ENCODE measurements at places on chromosomes 3 and 15. TPM values are rescaled to one million over a fixed set of nuclear protein-coding genes. Genes with fewer than 3 reads are reported as not detected.

RTP1 gene
- not detected for polyA plus RNA-seq

HHLA2 gene
- 21.3 TPM for polyA plus RNA-seq

PLA2G4B gene
- polyA plus RNA-seq: 16.4 TPM

NSUN3 gene
- polyA plus RNA-seq: 14.6 TPM

CNTN3 gene
- polyA plus RNA-seq: 5.1 TPM

ANKRD34C gene
- polyA plus RNA-seq: 0.10 TPM

CDHR4 gene
- 0.28 TPM for polyA plus RNA-seq

PLA2G4F gene
- polyA plus RNA-seq: 25.0 TPM

AHSG gene
- 0.62 TPM for polyA plus RNA-seq

GOLGA6L4 gene
- 30.5 TPM for polyA plus RNA-seq

CKMT1B gene
- polyA plus RNA-seq: 3.4 TPM

GPR160 gene
- polyA plus RNA-seq: 26.2 TPM

PCYT1A gene
- polyA plus RNA-seq: 51.3 TPM

IL5RA gene
- polyA plus RNA-seq: 0.73 TPM

DNA sequence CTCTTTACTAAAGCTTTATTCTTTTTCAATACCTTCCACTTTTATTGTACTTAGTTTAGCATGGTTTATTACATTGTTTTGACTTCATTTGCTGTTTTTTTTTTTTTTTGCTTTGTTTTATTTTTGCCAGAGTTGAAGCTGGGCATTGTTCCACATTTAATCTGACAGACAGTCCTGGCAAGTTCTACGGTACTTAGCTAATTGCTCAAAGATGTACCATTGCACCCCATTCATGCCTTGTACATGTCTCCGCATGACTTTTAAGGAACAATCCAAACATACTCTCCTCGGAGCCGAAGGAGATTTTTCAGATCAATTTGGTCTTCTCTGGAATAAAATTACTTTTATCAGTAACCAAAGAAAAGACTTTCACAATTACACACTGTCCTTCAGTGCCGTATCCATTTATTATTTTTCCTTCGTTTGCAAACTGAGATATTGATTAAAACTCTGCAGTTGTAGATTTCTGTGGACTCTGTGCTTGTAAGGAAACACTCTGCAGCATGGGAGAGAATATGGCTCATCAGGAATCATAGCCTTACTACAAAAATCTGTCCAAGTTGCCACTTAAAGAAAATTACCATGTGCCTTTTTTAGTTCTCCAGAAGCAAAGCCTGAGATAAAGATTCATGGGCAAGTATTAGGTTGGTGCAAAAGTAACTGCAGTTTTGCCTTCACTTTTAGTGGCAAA lies 952.0 kb downstream of the AGBL1 start:
- DNase-seq: no peak

DNA sequence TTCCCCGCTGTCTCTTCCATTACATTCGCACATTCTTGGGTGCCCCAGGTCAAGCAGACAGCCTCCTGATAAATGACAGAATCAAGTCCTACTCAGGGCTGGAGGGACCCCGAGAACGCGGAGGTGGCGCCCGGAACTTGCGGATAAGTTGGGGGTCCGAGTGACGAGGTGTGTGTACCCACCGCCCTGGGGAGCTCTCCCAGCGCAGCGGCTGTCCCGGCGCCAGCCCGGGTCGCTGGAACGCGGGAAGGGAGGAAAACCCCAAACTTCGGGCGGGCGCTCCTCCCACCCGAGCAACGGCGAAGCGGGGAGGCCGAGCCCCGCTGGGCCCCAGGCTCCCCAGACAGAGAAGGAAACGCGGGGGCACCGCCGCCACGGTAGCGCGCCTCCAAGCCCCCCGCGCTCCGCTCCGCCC lies 550 bp downstream of the CLN6 start:
- DNase-seq: no peak

DNA sequence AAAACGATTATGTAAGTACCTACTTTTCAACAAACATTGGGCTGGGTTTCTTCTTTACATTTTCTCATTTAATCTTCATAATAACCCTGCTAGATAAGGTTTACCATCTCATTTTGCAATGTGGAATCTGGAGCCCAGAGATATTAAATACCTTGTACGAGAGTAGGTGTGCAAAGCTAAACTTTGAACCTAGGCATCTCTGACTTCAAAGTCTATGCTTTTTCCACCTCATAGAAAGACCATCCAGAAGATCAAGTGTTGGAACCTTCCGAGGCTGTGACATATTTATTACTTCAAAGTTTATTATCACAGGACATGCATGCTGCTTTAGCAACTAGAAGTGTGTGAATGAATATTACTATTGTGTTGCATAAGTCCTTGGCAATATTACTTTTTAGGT lies 497.2 kb upstream of the TPRG1 start:
- DNase-seq: no peak

DNA sequence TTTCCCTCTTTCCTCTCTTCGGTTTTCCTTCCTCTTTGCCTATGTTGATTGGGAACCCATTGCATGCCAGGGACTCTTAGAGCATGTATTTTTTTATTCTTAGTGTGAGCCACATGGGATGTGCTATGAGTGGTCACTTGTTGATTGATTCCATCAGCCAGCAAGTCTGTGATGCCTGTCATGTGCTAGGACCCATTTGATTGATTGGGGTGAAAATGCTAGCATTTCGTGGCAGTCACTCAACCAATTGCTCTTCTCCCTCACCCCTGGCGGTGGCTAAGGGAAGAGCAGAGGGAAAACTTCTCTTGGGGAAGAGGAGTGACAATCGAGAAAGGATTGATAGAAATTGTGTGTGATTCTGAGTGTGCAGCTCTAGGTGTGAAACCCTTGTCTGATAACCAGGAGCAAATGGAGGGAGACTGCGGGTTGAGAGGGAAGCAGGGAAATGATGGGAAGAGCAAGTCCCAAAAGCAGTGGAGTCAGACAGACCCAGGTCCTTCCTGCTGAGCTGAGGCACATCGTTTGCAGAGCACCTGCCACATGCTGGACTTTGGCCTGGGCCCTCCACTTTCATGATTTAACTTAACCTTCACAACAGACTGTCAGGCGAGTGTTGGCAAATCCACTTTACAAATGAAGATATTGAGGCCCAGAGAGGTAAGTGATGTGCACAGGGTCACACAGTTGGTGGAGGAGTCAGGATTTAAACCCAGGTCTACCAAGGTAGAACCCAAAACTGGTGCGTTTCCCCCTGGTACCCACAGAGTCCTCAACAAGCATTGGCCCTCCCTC lies 40.0 kb downstream of the SLC6A11 start:
- DNase-seq: no peak

DNA sequence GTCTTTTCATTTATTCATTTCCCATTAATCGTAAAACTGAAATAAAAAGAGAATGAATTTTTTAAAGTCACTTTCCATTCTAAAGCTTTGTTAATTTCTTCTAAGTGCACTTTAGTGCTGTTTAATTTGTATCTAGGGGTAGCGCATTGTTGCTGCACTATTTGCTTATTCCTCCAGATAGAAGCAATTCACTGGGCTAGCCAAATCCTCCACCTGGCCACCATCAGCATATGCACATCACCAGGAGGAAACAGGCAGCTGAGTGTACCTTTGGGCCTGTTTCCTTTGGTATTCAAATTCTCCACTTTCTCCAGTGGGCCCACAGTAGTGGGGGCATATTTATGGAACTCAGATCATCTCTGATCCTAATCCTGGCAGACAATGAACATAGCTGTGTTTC lies 29.8 kb upstream of the CPB1 start:
- no peak for DNase-seq

- DNase-seq: no peak
Observed at GRCh38 chr3:88462230-88462629, 312.5 kb downstream of the C3orf38 start.

DNA sequence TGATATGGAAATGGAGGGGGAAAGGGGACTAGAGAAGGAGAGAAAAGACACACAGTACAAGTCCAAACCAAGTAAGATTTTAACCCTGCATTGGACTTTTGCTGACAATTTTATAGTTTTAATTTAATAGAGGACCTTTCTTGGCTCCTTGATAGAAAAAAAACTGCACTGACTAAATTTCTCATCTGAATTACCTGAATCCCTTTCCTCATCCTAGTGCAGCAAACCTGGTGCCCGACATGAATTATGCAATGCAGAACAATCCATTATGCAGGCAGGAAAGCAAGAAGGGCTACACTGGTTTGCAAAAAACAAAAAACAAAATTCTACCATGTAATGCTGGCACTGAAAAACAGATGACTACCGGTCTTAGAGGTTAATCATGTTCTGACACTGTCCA lies 15.5 kb downstream of the MAGI1 start:
- no peak for DNase-seq

- DNase-seq: no peak
Observed at GRCh38 chr3:111802163-111802625, 56.9 kb upstream of the PHLDB2 start.

DNA sequence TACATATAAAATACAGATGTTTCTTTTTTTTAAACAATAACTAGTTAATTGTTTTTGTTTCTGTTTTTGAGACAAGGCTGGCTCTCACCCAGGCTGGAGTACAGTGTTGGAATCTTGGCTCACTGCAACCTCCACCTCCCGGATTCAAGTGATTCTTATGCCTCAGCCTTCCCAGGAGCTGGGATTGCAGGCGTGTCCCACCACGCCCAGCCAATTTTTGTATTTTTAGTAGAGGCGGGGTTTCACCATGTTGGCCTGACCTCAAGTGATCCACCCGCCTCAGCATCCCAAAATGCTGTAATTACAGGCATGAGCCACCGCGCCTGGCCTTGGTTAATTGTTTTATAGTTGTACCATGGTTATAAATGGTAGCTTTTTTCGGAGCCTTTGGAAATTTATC lies 72.3 kb downstream of the PIAS1 start:
- no peak for DNase-seq

GRCh38 chr15:35535365-35535916 lies 10.5 kb downstream of the DPH6 start:
- no peak for DNase-seq

DNA sequence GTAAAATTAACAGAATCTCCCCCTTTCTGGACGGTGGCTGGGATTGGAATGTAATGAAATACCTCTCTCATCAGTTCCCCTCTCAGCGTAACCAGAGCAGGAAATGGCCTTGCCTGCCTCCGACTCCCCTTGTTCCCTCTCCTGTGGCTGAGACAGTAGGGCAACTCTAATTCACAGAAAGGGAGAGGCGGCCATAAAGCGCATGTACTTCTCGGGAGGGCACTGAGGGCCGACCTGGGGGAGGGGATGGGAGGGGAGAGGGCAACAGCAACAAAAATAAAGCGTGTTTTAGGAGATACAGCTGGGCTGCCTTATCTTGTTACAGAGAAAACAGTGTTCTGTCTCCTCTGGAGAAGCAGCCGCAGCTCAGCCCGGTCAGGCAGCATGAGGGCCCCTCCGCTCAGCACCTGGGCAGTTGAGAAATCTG lies 783.3 kb upstream of the ARRDC4 start:
- peak; percentile 86 for DNase-seq

- DNase-seq: no peak
Observed at GRCh38 chr3:46495901-46496456, 1.8 kb upstream of the RTP3 start.

DNA sequence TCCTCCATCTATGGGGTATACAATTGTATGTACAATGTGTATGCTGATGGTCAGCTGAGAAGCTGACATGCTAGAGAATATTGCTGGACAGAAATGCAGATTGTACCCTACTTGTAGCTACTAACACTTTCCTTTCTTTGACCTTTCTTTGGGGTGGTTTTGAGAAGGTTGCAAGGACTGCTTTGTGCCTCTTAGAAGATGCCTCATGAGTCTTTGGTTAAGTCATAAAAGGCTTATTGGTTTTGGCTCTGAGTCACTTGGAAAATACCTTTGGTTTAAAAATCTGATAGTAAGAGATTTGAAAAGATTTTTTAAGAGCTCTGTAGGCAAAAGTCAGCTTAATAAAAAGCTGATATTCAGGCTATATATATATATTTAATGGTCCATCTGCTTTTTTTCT lies 71.5 kb downstream of the ZMAT3 start:
- no peak for DNase-seq

GRCh38 chr3:13881536-13882410 lies 1.9 kb upstream of the WNT7A start:
- DNase-seq: no peak

- DNase-seq: no peak
Observed at GRCh38 chr3:36736301-36736700, 28.1 kb downstream of the DCLK3 start.

- no peak for DNase-seq
Observed at GRCh38 chr3:11467875-11468274, 175.8 kb downstream of the VGLL4 start.

GRCh38 chr3:55854494-55854893 lies 367.4 kb upstream of the WNT5A start:
- DNase-seq: peak; percentile 29

DNA sequence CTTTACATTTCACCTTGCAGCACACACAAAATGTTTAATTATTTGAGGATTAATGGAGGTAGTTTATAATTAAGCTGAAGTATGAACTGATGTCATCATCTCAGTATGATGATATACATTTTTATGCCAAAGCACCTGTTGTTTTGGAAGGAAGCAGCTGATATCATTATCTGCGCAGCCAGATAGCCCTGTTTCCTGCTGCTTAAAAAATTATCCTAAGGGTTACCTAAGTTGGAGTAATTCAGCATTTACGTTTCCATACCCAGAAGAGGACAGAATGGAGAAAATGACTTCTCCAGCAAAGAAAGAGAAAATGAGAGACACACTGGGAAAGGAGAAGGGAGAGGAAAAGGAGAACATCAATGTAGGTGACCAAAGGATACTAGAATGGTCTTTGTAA lies 370.3 kb upstream of the PLSCR5 start:
- DNase-seq: no peak

- DNase-seq: no peak
Observed at GRCh38 chr15:58423831-58424608, 7.8 kb upstream of the LIPC start.

DNA sequence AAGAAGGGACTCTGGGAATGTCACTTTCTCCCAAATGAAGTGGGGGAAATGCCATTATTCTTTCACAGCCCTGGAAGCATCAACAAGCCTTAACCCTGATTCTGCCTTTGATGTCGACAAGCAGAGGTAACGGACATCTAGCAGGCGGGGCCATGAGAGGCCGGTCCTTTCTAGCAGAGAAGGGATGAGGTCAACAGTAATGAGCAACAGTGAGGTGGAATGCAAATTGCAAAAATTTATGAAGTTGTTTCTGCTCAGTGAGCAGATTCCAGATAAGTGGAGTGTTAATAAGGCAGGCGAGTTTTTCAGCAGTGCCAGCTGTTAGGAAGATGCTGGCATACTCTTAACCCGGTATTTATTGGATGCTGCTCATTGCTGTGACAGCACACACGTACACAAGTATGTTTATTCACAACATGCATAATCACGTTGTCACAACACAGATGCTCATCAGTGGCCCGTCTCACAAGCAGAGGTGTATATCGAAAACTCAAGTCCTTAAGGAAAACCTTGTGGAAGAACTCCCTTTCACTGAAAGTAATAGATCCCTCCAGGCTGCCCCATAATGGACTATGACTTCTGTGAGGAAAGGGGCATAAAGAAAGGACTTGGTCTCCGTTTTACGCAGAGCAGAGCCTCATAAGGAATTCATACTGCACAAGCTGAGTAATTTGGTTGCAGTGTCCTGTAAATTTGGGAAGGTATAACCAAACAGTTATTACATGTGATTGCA lies 329.0 kb downstream of the IGSF11 start:
- DNase-seq: no peak
